ENCODE measurements at places on chromosomes 5 and 9. TPM values are rescaled to one million over a fixed set of nuclear protein-coding genes. Genes with fewer than 3 reads are reported as not detected.

Gene HK3
- 21.0 TPM for total RNA-seq

Gene CBY3
- total RNA-seq = not detected

DNA sequence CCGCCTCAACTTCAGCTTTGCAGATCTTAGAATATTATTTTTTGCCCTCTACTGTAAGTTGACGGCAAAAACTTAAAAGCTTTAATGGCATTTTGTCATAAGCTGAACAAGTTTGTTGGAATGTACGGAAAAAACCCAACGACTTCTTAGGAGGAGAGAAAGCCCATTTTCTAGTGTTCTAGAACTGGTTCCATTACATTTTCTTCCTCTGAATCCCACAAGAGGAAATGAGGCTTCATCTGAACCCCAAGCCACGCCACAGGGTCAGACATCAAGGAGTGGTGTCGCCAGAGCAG is 113.7 kb downstream of the LHFPL2 start:
- DNase-seq = no peak

Gene CDHR2
- total RNA-seq = not detected
